ENCODE measurements at places on chromosomes 5 and 9.

DNA sequence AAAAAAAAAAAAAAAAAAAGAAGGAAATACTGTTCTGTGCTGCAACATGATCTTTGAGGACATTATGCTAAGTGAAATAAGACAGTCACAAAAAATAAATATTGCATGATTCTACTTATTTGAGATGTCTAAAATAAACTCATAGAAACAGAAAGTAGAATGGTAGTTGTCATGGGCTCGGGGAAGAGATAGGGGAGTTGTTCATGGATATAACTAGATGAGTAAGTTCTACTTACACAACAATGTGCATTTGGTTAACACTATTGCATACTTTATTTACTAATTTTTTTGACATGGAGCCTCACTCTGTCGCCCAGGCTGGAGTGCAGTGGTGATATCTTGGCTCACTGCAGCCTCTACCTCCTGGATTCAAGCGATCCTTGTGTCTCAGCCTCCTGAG is 15.2 kb downstream of the MAML1 start:
- no peak for DNase-seq

GRCh38 chr5:111310711-111311620 is 86.8 kb downstream of the CAMK4 start:
- no peak for DNase-seq

DNA sequence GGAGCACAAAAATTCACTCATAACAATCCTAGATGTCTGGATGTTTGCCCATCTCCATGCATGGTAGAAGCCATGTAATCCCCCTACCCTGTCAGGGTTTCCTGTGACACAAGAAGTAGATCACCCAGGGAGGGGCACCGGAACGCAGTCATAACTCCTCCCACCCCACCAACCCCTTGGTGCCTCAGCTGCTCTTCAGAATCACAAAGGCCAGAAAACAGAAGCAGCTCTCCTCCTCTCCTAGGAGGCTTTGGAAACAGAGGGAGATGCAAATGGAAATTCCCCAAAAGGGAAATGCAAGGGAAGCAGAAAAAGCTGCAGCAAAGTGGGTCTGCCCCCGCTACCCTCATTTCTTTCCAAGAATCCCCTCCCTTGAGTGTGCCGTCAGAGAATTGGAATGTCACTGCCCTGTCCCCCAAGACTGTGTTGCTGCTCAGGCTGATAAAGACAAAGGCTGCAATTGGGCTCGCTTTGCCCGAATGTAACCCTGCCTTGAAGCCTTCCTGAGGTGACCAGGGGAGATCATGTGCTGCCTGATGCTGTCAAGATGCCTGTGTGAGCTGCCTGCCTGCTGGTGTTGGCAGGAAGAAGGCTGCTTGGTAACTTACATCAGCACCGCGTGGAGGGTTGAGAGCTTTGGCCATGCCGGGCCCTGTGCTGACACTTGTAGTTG is 65.5 kb upstream of the ABCA1 start:
- no peak for DNase-seq

- no peak for DNase-seq
Measured at GRCh38 chr5:36607114-36607571, 737 bp downstream of the SLC1A3 start.

- no peak for DNase-seq
Measured at GRCh38 chr5:58187432-58188261, 272.2 kb downstream of the PLK2 start.

DNA sequence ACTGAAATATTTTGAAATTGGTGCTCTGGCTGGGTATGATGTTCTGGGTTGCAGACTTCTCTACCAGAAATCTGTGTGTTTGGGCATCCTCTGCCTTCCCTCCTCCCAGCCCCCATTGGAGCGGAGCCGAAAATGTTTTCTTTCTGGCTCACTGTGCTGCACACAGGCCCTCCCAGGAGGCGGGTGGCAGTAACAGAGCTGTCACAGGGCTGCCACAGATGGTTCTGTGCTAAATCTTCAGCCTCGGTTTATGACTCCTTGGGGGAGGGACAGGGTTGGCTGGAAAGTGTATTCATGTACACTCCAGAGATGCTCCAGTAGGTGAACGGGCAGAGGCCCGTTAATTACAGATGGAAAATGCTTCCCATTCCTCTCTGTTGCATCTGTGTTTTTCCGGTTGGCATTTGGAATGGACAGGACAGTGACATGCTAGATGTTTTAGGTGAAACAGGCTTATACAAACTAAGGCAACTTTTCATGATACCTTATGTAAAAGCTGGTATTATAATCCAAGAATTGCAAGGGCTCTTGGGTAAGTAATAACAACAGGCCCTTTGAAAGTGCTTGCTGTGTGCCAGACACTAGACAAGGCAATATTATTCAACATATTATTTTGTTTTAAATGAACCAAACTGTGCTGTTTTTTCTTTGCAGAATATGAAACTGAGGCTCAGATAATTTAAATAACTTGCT is 180.2 kb downstream of the ADCY2 start:
- no peak for DNase-seq

- DNase-seq, result no peak
Measured at GRCh38 chr9:23451802-23452418, 374.1 kb downstream of the ELAVL2 start.

- no peak for DNase-seq
Measured at GRCh38 chr5:74192606-74193299, 447.8 kb downstream of the ENC1 start.

GRCh38 chr5:17878541-17878940 is 244.3 kb downstream of the TAF11L14 start:
- no peak for DNase-seq

DNA sequence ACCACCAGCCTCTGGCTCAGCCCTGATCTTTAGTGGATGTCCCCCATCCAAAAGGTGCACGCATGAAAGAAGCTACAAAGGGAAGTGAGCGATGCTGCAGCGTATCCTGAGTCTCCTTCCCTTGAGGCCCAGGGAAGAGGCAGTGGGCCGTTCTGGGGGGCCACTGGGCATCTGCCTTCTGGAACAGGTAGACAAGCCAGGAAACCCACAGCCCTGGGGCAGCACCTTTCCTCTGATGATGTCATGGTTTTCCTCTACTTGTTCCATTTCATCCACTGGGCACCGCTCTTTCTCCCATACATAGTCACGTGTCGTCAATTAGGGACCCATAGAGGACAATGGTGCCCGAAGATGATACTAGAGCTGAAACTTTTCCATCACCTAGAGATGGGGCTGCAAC is 194.0 kb upstream of the IRX1 start:
- no peak for DNase-seq

DNA sequence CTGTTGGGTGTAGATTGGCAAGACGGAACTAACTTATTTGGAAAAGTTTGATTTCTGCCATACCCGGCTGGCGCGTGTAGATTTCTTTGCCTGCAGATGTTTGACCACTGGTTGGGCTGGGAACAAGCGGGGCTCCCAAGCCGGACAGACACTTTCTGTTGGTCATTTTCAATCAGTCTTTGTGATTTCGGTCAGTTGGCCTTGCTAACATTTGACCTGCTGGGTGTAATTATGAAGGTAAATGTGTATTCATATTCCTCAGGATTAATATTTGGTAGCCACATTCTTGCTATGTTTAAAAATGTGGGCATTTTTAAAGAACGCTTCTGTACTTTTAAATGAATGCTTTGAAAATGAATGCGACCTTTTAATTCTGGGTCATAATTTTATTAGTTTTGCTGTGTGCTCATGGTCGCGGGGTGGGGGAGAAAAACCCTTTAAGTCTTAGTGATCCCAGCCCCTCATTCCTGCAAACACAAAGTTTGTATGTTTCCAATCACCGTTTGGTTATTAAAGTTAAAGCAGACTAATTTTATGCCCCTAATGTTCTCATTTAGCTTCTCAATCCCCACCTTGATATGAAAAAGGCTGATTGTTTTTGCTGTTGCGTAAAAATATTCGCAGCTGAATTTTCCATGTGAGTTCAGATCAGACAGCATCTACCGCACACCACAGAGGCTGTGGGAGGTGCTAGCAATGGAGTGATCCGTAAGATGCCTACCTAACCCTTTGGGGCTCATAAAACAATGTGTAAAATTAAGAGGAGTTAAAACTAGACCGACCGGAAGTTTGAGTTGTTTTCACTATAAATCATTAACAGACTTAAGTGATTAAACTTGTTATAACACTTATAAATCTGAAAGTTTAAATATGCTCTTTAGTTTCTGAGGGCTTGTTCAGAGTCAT is 1.5 kb downstream of the RASGRF2 start:
- no peak for DNase-seq

Data from omental fat pad (tissue), 4 donors.